ENCODE measurements at places on chromosomes 11 and 22.

- DNase-seq = no peak
Observed at GRCh38 chr11:20064961-20065405, 95.3 kb downstream of the DBX1 start.

- no peak for DNase-seq
Observed at GRCh38 chr22:24925586-24926427, 20.7 kb downstream of the LHFPL7 start.

DNA sequence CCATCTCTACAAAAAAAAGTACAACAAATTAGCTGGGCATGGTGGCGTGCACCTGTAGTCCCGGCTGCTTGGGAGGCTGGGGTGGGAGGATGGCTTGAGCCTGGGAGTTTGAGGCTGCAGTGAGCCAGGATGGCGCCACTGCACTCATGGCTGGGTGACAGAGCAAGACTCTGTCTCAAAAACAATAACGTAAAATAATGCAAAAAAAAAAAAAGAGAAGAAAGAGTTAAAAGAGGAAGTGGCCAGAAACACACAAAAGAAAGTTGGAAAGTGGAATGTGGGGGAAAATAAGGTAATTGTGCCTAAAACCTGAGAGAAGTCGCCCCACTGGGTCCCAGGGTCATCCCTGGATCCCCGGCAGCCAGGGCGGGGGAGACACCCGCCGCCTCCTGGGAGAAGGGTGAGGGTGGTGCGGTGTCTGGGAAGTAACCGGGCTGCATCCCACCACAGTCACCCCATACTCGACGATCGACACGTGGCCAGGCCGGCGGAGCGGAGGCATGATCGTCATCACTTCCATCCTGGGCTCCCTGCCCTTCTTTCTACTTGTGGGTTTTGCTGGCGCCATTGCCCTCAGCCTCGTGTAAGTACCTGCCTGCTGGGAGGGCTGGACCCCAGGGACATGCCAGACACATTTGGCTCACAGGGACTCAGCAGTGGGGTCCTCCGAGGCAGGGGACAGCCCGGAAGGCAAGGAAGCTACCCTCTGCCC lies 8.1 kb downstream of the UPK3A start:
- no peak for DNase-seq

- DNase-seq = no peak
Observed at GRCh38 chr11:114399490-114400215, 658 bp downstream of the C11orf71 start.

GRCh38 chr11:40235841-40236240 lies 1223.6 kb downstream of the LRRC4C start:
- DNase-seq = no peak

- DNase-seq = no peak
Observed at GRCh38 chr11:9070749-9071491, 20.5 kb downstream of the SCUBE2 start.

- DNase-seq = no peak
Observed at GRCh38 chr11:69277074-69277809, 16.7 kb upstream of the MYEOV start.

DNA sequence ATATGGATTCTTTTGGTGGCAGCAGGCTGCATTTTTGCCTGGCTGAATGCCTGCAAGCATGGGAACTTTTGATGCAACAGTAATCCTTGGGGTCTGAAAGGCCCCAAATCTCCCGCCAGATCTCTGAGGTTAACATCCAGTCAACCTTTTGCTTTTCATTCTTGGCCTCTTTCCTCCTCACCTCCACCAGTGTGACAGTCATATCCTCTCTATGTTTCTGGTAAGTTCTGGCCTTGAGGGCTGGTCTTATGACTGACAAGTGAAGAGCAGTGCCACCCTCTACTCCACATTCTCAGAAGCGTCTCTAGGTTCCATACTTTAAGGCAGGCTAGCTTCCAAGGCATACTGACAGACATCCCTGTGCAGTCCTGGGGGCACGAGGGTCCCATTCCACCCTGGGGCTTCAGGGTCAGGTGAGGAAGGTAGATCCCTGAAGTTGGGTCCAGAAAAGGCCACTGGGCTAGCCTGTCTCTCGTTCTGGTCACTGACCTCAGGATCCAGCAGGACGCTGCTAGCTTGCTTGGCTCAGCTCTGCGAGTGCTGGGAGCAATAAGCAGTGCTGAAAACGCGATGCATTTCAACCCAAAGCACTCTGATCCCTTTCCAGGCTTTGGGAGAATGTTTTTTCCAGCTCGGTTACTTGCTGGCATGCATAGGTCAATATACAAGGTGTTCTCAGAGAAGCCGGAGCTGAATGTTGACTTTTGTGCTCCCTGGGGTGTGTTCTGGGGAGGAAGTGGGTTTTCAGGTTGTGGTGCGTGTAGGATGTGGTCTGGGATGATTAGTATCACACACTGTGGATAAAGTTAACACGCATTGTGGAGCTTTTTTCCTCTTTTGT lies 75.2 kb downstream of the PTPRJ start:
- peak; percentile 13 for DNase-seq

- no peak for DNase-seq
Observed at GRCh38 chr11:86678296-86678695, 5.9 kb upstream of the ME3 start.

- DNase-seq = no peak
Observed at GRCh38 chr11:123063826-123064657, 2.1 kb upstream of the HSPA8 start.

DNA sequence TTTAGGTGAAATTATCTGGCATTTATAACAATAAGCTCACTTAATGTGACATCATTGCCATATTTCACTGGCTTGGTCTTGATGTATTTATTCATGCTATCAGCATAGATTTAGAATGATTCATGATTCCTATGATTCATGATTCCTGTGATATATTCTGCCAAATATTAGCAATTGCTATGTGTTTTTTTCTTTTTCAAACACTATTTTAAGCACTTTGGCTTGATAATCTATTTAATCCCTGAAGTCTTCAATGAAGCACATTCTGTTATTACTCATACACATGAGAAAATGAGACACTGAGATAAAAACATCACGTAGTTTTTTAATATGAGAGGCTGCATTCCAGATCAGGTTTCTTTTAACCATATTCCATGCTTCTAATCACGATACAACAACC lies 78.5 kb downstream of the LUZP2 start:
- no peak for DNase-seq

DNA sequence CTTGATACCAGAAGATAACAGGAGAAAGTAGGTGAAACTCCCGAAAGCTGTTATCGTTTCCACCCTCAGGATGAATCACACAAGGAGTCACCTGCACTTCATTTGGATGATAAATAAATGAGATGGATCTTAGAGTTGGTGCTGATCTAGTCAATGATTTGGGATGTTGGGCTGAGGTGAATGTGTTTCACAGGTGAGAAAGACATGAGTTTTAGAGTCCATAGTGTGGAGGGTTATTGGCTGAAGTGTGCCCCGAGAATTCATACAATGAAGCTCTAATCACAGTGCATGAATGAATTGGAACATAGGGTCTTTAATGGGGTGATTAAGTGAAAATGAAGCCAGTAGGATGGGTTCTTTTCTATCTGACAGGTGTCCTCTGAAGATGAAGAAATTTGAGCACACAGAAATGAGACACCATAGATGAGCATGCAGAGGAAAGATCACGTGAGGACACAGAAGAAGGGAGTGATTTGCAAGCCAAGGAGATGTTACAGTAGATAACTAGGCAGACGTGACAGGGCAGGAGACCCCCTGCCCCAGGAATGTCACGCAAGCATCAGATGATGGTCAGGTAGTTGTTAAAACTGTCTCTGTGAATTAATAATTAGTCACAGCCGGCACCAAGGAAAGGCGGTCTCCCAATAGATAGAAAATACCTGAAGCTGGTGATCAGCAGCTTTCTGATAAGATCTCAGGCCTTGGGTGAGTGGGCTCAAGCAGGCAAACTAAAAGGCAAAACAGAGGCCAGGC lies 60.3 kb upstream of the IGLL5 start:
- DNase-seq = no peak

DNA sequence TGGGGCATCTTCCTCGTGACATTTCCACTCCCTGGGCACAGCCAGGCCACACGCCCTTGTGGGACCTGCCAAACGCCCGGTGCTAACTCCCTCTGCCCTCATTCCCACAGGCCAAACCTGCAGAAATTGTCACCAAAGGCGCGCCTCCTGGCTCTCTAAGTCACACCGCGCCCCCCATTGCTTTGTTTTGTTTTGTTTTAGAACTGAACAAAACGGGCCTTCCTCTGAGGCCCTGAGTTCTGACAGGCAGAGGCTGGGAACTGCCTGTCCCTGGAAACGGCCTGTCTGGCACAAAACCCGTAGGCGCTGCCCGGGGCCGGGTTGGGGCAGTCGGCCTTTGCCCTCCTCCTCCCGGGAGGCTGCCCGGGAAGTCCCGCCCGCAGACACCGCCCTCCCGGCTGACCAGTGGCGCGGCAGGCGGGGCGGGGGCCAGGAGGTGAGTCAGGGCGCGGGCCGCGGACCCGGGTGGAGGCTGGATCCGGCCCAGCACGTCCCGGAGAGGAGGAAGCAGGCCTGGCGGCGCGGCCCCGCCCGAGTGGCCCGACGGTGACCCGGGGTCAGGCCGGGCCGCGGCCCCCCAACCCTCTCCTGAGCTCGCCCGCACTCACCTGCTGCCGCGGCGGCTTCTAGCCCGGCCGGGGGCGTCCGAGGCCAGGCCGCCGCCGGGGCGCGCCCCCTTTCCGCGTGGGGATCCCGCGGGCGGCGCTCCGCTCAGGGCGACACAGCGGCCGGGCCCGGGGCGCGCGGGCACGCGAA lies 465 bp downstream of the SUN2 start:
- no peak for DNase-seq

- no peak for DNase-seq
Observed at GRCh38 chr22:19098157-19098556, 24.1 kb downstream of the DGCR2 start.

DNA sequence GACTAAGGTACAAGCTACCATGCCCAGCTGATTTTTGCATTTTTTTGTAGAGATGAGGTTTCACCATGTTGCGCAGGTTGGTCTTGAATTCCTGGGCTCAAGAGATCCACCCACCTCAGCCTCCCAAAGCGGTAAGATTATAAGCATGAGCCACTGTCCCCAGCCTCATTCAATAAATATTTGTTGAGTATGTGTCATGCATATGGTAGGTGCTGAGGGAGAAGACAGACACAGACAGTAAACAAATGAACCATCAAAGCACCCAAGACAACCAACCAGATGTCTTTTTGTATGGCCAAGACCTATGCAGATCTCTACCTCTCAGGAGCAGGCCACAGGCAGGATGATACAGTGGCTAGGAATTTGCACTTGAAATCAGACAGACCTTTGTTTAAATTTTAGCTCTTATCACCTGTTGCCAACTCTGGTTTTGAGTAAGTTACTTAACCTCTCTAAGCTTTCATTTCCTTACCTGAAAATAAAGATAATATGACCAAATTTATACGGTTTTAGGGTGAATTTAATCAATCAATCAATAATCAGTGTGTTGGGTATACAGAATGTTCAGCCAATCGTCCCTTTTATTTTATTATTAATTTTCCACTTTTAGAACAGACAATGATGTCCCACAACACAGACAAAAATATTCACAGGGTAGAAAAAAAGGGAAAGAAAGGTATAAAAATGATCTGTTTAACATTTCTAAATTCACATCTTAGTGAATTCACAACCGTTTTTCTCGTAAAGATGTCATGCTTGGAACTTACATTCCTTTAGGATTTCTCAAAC lies 128.2 kb downstream of the SGSM3 start:
- DNase-seq = no peak

DNA sequence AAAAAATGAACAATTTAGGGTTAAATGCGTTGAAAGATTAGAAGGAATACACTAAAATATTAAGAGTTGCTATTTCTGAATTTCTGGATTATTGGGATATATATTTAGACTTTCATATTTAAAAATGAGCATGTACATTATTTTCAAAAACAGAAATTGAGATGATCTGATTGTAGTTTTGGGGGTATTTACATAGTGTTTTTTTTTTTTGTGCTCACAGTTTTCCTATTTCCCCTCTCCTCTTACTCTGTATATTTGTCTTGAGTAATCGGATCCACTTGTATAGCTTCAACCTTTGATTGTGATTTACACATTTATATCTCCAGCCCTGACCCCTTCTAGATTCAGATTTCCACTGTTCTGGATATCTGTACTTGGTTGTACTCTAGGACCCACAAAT lies 5.3 kb downstream of the USP47 start:
- DNase-seq = no peak

DNA sequence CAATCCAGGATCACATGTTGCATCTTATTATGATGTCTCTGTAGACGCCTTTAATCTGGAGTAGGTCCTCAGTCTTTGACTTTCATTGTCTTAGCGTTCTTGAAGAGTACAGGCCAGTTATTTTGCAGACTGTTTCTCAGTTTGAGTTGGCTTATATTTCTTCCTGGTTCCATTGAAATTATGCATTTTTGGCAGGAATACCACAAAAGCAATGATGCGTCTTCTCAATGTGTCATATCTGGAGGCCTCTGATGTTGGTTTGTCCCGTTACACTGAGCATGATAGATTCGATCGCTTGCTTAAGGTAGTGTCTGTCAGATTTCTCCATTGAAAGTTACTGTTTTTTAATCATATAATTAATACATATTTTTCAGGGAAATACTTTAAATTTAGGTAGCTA lies 30.6 kb downstream of the TECTA start:
- DNase-seq = no peak

GRCh38 chr11:2697866-2698265 lies 1.9 kb downstream of the KCNQ1OT1 start:
- no peak for DNase-seq

- DNase-seq = peak; percentile 41
Observed at GRCh38 chr11:134275534-134276395, at the start of gene GLB1L3. GLB1L3 (plus strand) TSS chr11:134276379; CDS start chr11:134276741, 362 bp downstream.

DNA sequence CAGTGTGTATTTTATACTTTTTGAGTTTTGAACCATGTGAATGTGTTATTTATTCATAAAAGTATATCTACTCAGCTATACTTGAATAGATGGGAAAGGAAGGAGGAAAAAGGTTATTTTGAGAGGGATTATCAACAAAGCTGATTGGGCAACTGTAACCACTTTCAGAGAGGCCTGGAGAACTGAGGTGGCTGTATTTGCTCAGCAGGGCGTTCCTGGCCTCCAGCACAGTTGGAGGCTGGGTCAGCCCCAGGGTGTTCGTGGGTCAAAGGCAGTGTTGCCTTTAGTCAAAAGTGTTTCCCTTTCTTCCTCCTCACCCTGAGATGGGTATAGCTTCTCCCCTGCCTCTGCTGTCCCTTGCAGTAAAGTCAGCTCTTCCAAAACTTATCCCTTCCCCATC lies 26.7 kb downstream of the ASCC2 start:
- DNase-seq = no peak

GRCh38 chr11:13108416-13108815 lies 99.3 kb downstream of the RASSF10 start:
- no peak for DNase-seq

- DNase-seq = no peak
Observed at GRCh38 chr11:79006854-79007253, 432.2 kb upstream of the NARS2 start.

Measured in stimulated activated CD8-positive, alpha-beta memory T cell treated with anti-CD3 and anti-CD28 coated beads, Interleukin-15, amount 100 ng/mL, for 24 hours (primary cell).